Thoracic aorta (tissue), 2 donors: ENCODE measurements at places on chromosomes 5 and 9. TPM values are rescaled to one million over a fixed set of nuclear protein-coding genes. Genes with fewer than 3 reads are reported as not detected.

GRCh38 chr9:90296539-90296938, 346.1 kb downstream of the DIRAS2 start:
- no peak for DNase-seq

The TEK gene
- 14.9 TPM for total RNA-seq

- DNase-seq, result no peak
Measured at GRCh38 chr5:150069672-150070627, 16.4 kb downstream of the CSF1R start.

The IFNA2 gene
- total RNA-seq, result not detected

DNA sequence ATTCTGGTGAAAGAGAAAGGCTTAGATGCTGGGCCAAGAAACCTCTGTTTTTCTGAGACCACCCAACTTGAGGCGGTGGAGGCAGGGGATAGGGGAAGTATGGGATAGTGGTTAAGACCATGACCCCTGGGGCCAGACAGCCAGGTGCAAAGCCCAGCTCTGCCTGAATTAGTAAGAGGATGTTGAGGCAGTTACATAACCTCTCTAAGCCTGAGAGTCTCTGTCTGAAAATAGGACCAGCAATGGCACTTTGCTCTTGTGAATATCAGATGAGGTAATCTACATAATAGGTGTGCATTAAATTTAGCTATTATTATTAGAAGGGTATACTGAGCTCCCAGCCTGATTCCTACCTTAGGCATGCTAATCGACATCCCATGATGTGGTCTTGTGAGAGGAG, 68.2 kb downstream of the DOCK2 start:
- DNase-seq, result no peak

- no peak for DNase-seq
Measured at GRCh38 chr5:31909073-31909472, 265.0 kb downstream of the GOLPH3 start.

- DNase-seq, result no peak
Measured at GRCh38 chr9:13786131-13786530, 506.6 kb upstream of the MPDZ start.

The RANBP17 gene
- total RNA-seq, result 31.1 TPM

The TAS2R1 gene
- not detected for total RNA-seq

The GLRA1 gene
- not detected for total RNA-seq
